Stimulated activated CD8-positive, alpha-beta memory T cell treated with anti-CD3 and anti-CD28 coated beads, Interleukin-4, amount 100 ng/mL, for 1 hour (primary cell): ENCODE measurements at places on chromosomes 6 and 20.

- DNase-seq: no peak
These were observed 775.8 kb upstream of the FLRT3 start for GRCh38 chr20:15113144-15113773.

DNA sequence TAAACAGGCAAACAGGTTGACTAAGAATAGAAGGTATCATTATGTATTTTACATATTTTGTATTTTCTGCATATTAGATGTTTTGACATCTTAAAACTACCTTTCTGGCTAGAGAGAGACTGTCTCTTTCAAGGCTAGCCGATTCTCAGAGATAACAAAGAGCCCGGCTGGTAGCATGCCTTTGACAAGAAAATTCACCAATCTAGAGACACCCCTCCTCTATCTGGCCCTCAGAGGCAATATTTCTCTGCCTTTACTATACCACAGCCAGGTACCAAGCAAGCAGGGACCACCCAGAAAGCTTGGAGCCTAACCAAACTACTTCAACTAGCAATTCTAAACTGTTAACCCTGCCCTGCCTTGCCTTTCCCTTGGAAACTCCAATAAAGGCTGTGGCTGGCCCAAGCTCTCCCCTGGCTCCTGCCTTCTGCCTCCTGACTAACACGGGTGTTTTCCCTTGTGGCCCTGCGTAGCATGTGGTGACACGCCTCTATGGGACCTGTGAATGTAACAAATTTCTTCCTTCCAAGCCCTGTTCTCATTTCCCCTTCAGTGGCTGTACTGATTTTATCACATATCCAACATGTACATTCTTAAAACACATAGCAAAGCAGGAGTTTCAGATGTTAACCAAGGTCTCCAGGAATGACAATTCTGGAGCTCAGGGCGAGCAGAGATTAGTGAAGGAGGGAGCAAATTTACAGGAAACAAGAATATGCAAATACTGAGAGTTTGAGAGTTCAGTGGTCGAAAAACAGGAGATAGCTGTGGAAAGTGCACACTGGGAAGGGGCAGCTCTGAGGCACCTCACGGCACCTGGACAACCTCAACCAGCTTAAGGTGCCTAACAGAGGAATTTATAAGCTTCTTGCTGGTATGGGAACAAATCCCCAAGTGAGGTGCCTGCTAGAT is 120.8 kb downstream of the BACH2 start:
- DNase-seq: no peak

- DNase-seq: no peak
These were observed 203.8 kb upstream of the PCSK2 start for GRCh38 chr20:17023036-17023435.

- no peak for DNase-seq
These were observed 122.8 kb downstream of the C6orf118 start for GRCh38 chr6:165186441-165187205.

- no peak for DNase-seq
These were observed 855 bp upstream of the WFDC5 start for GRCh38 chr20:45115829-45116228.

DNA sequence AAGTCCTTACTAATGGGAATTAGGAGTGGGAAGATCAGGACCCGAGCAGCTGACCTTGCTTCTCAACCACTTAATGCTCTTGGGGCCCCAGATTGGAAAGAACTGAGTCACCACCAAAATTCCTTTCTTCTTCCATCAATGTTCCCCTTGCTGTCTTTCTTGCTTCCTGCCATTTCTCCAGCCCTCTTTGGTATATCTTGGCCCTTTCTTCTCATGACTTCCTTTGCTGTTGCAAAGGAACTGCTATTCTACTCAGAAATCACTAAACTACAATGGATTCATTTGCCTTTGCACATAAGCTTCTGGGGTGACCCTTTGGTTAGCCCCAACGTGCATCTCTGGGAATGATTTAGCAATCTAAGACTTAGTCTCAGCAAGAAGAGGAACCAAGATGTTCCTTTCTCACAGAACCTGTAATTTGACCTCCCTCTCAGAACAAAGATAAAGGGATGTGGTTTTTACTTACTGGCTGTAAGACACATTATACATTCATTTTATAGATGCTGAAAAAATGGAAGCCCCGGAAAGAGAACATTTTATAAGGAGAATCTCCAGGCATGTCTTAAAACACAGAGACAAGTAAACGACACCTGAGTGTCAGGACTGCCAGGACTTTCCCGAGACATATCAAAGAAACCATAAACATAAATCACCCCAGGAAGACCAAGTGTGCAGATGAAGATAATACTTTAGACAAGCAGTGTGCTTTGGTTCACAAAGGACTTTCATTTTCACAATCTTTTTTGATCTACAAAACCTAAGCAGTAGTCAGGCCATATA is 99.0 kb upstream of the TNFAIP3 start:
- no peak for DNase-seq

DNA sequence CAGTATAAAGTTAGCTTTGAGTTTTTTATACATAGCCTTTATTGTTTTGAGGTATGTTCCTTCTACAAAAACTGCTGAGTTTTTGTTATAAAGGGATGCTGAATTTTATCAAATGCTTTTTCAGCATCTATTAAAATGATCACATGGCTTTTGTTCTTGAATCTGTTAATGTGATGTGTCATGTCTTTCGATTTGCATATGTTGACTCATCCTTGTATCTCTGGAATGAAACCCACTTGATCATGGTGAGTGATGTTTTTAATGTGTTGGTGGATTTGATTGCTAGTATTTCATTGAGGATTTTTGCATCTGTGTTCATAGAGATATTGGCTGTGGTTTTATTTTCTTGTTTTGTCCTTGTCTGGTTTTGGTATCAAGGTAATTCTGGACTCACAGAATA is 24.7 kb upstream of the BLCAP start:
- no peak for DNase-seq

DNA sequence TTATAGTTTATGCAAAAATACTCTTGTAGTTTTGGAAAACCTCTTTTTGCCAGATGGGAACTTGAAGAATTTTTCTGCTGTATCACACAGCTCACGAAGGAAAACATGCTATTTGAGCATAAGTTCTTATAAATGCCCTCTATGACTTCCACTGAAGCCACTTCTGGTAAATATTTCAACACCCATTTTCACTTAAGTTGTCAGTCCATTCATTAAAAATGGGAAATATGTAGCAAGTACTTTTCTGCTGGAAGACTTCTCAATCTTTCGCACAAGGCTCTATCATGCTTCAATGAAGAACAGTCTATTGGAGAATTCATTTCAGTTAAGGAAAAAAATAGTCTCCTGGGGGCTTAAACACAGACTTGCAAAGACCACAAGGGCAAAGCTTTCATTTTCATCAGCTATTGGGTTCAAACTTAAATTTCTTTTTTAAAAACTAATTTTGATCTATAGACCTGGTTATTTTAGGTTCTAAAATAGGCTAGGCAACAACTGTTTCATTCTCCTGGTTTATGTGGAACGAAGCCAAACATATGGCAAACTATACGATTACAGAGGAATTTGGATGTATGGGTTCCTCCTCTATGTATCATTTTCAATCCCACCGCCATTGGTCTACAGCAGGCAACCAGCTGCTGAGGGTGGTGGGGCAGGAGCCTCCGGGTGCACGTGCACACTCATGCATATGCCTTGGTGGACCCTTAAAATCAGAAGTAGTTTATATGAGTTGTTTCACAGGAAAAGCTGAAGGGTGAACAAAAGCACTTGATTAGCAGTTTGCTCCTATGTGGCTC is 38.7 kb downstream of the LAMA4 start:
- DNase-seq: no peak

GRCh38 chr20:6732001-6732447 is 35.5 kb upstream of the BMP2 start:
- no peak for DNase-seq

GRCh38 chr20:3041854-3042409 is 1.5 kb upstream of the GNRH2 start:
- no peak for DNase-seq

- no peak for DNase-seq
These were observed 128.1 kb downstream of the CEBPB start for GRCh38 chr20:50318710-50319109.

GRCh38 chr20:41510224-41510623 is 108.0 kb downstream of the CHD6 start:
- no peak for DNase-seq

DNA sequence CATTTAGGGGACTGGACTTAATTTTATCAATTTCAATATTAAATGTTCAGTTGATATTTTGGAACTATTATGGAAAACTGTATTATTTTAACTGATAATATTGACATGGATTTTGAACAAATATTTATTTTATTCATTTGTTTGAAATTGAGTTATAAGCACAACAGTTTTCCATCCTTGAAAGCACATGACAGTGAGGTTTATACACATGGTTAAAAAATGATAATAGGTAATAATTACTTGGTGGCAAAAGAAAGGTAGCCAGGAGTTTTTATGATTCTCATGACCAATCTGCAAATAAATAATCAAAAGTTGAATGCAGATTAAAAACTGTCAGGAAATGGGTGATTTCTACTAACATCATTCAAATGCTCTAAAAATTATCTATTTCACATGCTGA is 113.6 kb downstream of the C6orf58 start:
- no peak for DNase-seq

- no peak for DNase-seq
These were observed 100.3 kb downstream of the REV3L start for GRCh38 chr6:111382476-111383294.

- DNase-seq: no peak
These were observed 2.2 kb downstream of the ADISSP start for GRCh38 chr20:3765171-3765882.

- no peak for DNase-seq
These were observed 97.4 kb downstream of the PHACTR1 start for GRCh38 chr6:12814015-12814414.

DNA sequence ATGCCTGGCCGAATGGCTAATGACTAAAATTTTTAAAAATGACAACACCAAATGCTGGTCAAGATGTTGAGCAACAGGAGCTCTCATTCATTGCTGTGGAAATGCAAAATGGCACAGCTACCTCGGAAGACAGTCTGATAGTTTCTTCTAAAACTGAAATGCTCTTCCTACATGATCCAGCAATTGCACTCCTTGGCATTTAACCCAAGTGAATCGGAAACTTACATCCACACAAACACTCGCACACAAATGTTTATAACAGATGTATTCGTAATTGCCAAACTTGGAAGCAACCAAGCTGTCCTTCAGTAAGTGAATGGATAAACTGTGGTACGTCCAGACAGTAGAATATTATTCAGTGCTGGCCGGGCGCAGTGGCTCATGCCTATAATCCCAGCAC is 56.4 kb upstream of the NCOA3 start:
- DNase-seq: no peak

DNA sequence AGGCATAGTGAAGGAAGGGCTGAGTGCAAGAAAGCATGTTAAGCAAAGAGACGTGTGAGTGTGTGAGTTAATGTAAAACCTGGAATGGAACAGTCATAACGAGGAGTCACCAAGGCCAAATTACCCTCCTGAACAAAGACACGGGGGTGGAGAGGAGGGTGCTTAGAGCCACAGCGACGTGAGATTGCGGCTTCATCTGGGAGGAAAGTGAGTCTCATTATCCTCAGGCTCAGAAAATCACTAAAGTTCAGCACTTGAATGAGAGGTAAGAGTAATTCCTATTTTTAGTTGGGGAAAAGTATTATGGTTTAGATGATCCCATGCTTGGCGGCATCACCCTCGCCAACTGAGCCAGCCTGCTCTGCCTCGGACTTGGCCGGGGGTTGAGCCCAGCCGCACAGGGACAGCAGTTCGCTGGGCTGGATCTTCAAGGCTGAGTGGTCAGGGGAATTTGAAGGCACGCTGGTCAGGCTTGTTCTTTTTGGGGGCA is 136.6 kb downstream of the DTNBP1 start:
- DNase-seq: no peak

DNA sequence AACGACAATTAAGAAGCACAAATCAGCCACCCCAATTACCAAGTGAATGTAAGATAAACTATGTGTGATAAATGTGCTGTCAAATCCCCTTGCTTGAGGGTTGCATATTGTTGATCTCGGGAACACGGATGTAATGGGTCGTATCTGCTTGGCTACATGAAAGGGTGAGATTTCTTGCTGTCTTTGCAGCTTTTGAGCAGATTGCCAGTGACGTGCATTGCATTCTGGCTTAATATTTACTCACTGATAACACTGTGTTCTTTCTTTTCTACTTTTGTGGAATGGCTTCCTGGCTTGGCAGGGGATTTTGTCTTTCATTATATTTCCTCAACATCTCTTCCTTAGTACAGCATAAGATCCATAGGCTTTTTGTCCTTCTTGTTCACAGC is 10.5 kb upstream of the FAM210B start:
- no peak for DNase-seq

DNA sequence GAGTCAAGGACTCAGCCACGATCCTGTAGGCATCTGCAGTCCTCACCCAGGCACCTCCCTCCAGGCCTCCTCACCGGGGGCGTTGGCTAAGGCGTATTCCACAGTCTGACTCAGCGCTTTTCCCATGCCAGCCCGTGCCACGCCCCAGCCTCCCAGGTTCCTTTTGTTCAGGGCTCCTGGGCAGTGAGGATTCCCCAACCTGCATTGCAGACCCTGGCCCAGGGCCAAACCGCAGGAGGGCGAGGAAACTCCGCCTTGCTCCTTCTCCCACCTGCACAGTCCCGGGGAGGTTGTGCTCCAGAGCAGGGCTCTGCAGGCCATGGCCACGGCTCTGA is 202.8 kb upstream of the CST7 start:
- DNase-seq: no peak

DNA sequence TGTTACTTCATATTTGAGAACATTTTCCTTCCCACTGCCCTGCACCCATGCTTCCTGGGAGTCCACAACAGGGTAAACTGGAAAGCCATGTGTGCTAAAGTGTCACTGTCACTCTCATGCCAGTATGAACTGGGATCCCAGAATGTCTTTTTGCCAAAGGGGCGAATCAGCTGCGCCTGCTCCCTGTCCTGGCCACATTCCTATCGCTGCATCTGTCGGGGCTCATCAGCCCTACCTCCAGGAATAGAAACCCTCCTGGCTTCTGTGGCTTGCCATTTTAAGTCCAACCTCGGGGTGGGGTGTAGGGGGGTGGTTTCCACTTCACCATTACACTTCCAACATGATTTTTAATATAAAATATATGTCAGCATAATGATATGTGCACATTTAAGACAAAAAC is 933 bp downstream of the KLHL31 start:
- no peak for DNase-seq

DNA sequence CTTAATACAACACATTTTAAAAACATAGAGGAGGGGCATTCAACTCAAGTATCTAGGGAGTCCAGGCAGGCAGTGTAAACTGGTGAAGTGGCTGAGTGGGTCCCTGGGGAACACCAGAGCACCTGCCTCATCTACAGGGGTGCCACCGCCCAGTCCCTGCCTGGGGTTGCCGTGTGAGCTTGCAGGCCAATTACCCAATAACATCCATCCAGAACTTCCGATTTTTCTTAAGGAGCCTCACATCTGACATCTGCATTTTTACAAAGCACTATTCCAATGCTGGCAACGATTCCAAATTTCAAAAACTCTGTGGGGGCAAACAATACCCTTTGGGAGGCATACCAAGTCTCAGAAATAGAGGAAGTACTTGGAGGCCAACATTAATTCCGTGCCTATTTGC is 288.4 kb upstream of the TSHZ2 start:
- no peak for DNase-seq

DNA sequence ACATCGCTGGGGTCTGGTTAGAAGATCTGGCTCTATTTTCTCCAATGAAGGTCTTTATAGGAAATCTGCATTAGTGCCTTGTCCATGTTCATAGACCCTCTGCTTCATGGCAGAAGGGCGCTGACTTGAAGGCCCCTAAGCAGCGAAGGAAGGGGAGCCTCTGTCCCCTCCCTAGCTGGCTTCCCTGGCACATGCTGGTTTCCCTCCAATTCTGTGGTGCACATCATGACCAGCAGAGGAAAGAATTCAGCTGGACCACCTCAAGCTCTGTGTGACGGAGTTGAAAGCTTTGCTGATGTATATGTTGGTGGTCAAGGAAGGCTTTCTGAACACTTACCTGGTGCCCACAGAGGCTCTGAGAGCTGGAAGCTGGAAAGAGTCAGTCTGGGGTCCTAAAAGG is 129.7 kb upstream of the MYLIP start:
- DNase-seq: no peak
